NK-92 treated with Interleukin-12 subunit alpha and Interleukin-12 subunit beta, amount 100 ng/mL, for 24 hours (cell line): ENCODE measurements at places on chromosomes 3 and 15.

GRCh38 chr3:49171119-49171774 is at the start of gene KLHDC8B:
TSS of gene KLHDC8B (plus strand) at chr3:49171598. CDS start at chr3:49172770, 1,172 bp downstream.
- DNase-seq, result no peak

- no peak for DNase-seq
Observed at GRCh38 chr15:52056001-52056400, 37.0 kb downstream of the MAPK6 start.

GRCh38 chr3:143236226-143236964 is 116.8 kb downstream of the CHST2 start:
- no peak for DNase-seq

- no peak for DNase-seq
Observed at GRCh38 chr3:195260280-195260905, 10.6 kb downstream of the XXYLT1 start.

GRCh38 chr3:17678116-17678741 is 64.2 kb downstream of the TBC1D5 start:
- no peak for DNase-seq

- peak; percentile 13 for DNase-seq
Observed at GRCh38 chr15:97909291-97909891, 51.1 kb upstream of the ARRDC4 start.

GRCh38 chr3:133295944-133296917 is 103.6 kb upstream of the BFSP2 start:
- DNase-seq, result no peak

GRCh38 chr15:51623386-51623938 is 891 bp upstream of the DMXL2 start:
- no peak for DNase-seq

DNA sequence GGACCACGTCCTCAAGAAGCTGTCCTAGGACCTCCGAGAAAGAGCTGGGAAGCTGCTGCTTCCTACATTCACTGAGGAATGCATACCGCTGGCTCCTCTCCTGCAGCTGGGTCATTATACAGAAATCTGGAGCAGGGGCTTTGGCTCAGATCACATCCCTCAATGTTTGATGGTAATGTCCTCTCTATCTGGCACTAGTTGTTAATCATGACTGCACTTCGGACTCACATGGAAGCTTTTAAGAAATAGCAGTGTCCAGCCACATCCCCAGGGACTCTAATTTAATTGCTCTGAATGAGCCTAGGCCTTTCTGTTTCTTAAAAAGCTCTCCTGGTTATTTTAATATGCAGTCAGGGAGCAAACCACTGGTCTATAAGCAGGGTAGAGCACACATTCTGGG is 25.7 kb upstream of the MYRIP start:
- DNase-seq, result no peak

- no peak for DNase-seq
Observed at GRCh38 chr3:182810574-182811268, 17.4 kb downstream of the ATP11B start.
